ENCODE measurements at places on chromosomes 12 and 14.

DNA sequence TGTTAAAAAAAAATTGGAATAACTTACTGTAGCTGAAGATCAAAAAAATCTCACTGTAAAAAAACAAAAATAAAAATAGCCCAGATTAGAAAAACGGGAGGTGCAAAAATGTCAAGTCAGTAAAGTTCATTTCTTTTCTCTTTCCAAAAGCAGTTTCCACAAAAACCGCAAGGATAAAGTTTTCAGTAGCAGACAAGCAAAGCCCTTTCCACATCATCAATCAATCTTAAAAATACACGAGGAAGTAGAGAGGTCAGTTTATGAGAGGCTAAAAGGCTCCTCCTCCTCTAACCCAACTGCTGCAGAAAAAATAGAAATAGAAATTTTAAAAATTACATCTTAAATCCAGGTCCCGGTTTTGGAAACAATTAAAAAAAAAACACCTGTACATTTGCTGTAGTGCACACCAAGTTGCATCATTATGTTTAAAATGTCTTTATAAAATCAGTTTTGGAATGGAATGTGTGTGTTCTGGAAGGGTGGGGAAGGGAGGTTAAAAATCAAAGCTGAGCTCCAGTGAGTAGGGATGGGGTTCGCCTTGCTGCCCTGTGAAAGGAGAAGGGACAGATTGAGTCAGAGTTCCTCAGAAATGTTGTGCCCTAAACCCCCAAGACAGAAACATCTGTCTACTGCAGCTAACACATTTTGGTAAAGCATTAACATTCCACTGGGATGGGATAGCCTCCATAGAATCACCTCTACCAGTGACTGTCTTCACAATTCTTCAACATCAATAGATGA is 5.8 kb downstream of the HNRNPC start:
- no peak for DNase-seq

- DNase-seq = no peak
These were observed 103.2 kb upstream of the DIO3 start for GRCh38 chr14:101457936-101458740.

GRCh38 chr14:90301668-90302090 is 30.1 kb downstream of the NRDE2 start:
- DNase-seq = no peak

GRCh38 chr14:32738206-32738871 is 200.3 kb upstream of the NPAS3 start:
- DNase-seq = no peak

DNA sequence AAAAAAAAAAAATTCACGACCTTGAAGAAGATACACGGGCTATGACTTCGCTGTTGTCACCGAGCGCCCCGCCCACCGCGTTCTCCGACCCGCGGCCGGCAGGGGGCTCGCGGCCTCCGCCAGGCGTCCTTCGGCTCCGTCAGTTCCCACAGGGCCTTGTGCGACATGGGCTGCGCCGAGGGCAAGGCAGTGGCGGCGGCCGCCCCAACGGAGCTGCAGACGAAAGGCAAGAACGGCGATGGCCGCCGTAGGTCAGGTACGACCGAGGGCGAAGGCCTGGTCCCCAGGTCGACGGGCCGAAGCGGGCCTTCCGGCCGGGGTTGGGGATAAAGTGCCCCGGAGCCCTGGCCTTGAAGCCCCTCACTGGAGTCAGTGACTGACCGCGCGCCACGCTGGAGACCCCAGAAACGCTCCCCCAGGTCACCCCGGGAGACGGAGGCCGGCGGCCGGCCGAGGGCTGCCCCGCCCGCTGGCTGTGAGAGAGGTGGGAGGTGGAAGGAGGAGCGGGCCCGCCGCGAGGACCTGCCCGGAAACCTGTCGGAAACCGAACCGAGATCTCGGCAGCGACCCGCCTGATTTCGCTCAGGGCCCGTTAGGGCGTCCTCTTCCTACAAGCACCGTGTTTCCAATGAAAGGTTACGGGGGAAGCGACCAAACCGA is at the start of gene TXNRD1:
TXNRD1 (plus strand) TSS at position 142 of the 660 bp plus-strand sequence; CDS start at position 166, 24 bp downstream.
- peak; percentile 73 for DNase-seq

GRCh38 chr12:126742241-126742641 is 1524.7 kb upstream of the TMEM132C start:
- DNase-seq = no peak

DNA sequence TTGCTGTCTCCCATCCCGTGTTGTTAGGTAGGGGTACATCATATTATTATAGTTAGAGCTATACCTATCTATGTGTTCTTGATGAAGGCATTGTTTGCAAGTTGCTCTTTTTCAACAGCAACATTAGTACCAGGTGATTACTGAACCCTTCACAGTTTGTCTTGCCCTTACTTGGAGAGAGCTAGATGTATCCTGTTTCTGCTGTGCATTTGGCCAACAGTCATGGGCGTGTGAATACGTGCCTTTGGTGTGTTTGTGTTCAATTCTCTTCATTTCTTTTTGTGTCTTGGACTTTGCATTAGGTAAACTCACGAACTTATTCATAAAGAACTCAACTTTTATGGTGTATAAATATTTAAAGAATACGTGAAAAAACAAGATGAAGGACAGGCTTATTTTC is 14.3 kb downstream of the ARF6 start:
- DNase-seq = no peak

DNA sequence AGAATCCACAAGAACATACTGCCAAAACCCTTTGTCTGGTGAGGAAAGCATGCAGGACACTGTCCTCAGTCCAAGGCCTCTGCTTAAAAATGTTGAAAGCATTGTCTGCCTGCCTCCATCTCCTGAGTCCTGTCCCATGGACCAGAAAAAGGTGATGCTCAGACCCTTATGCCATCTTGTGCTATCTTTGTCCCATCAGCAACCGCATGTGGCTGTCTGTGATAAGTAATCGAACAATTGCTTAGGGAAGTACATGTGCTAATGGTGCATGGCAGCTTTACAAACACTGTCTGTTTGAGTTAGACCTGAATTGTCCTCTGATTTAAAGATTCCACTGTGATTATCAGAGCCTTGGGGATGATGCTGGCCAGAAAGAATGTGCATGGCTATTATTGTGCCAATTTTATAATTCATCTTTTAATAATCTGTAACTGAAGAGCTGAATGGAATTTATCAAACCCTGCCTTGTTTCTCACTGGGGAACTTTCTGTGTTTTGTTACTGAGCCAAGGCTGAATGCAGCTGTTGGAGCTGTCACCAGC is 177.5 kb downstream of the DACT1 start:
- no peak for DNase-seq

- DNase-seq = no peak
These were observed 506.8 kb downstream of the LRFN5 start for GRCh38 chr14:42113358-42114069.

DNA sequence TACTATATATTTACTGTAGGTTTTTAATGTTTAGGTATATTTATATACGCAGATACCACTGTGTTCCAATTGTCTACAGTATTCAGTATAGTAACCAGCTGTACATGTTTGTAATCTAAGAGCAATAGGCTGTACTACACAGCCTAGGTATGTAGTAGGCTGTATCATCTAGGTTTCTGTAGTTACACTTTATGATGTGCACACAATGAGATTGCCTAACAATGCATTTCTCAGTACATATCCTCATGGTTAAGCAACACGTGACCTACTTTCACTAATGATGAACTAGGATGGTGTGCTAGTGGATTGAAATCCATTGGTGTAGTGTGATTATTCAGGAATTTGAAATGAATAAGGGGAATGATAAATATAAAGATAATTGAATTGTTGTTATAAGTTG is 77.7 kb downstream of the ETNK1 start:
- DNase-seq = no peak

- no peak for DNase-seq
These were observed 4.2 kb downstream of the SLC15A4 start for GRCh38 chr12:128819293-128820144.

GRCh38 chr12:10388624-10389413 is 1.0 kb downstream of the KLRK1 start:
- DNase-seq = no peak

- no peak for DNase-seq
These were observed 6.6 kb downstream of the FERMT2 start for GRCh38 chr14:52944254-52944653.

GRCh38 chr14:95003099-95003960 is 154.0 kb downstream of the DICER1 start:
- DNase-seq = no peak

DNA sequence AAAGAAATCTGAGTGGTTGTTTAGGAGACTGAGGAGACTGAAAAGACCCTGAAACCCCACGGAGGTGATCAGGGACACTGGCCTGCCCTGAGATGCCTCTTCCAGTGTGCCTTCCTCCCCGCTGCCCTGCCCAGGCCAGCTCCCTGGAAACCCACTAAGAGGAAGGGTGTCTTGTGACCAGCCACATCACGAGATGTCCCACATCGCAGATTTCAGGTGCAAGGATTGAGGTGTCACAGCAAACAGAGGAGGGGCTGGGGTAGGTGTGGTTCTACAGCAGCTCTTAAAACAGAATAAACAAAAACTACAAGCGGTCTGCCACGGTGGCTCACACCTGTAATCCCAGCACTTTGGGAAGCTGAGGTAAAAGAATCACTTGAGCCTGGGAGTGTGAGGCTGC is 184.3 kb upstream of the C14orf180 start:
- no peak for DNase-seq

- no peak for DNase-seq
These were observed 10.1 kb downstream of the LACRT start for GRCh38 chr12:54624315-54625279.

- DNase-seq = no peak
These were observed 97.2 kb upstream of the KRAS start for GRCh38 chr12:25347716-25348592.

- DNase-seq = no peak
These were observed 401.1 kb upstream of the FOXG1 start for GRCh38 chr14:28365510-28365909.

DNA sequence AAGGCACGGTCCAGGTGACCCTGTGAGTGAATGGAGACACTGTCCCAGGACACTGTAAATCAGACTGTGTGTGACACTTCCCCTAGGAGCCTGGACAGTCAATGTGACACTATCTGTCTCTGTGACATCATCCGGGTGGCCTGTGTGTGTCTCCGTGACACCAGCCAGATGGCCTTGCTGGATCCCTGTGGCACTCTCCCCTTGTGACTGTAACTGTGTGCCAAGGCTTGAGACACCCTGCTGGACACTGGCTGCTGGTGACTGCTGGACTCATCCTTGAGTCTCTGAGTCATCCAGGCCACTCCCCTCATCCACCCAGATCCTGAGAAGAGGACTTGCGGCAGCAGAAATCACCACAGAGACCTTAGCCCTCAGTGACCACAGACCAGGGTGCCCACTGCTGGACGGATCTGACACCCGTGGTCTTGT is 51.6 kb downstream of the MVK start:
- DNase-seq = no peak

DNA sequence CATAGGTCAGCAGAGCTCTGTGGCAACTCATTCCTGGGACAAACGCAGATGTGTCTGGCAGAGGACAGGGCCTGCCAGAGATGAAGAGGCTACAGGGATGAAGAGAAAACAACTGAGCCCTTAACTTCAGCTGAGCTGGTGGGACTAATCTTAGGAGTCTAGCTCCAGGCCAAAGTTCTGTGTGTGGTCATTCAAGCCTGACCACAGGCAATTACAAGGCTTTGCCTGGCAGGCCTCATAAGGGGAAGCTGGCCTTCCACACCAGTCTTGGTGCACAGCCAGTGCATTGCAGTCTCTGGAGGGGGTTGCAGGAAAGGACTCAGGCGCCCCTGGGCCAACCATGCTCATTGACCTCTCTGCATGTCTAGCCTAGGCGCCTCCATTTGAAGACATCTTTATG is 127.6 kb upstream of the DAAM1 start:
- no peak for DNase-seq

DNA sequence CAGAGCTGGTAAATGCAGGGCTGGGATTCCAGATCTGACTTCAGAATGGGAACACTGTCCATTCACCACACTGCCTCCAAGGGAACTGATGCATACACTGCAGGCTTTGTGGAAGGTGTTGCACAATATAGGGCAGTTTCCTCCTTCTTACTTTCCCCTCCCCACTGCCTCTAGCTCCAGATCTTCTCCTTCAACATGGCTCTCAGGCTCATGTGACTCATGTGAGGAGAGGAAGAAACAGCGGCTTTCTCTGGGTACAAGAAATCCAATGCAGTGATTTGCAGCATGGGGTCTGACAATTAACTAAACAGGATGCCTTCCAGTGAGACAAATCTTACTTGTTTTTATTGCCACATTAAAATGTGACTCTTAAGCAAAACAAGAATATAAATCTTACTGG is 447.6 kb upstream of the CCDC196 start:
- DNase-seq = no peak

- DNase-seq = no peak
These were observed 55.5 kb downstream of the SLC16A7 start for GRCh38 chr12:59651229-59651920.

DNA sequence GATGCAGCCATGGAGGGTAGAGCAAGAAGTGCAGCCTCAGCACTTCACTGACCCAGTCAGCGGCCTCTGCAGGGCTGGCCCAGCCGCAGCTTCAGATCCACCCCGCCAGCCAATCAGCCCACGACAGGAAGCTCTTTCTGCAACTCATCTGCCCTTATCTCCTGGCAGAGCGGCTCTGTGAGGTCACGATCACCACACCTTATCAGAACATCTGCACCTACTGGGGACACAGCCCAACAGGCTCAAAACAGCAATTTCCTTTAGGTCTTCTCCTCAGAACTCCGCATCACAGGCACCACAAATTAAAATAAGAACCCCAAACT is 287.3 kb downstream of the BCL11B start:
- no peak for DNase-seq

GRCh38 chr14:30607156-30607780 is 14.9 kb upstream of the SCFD1 start:
- DNase-seq = no peak

DNA sequence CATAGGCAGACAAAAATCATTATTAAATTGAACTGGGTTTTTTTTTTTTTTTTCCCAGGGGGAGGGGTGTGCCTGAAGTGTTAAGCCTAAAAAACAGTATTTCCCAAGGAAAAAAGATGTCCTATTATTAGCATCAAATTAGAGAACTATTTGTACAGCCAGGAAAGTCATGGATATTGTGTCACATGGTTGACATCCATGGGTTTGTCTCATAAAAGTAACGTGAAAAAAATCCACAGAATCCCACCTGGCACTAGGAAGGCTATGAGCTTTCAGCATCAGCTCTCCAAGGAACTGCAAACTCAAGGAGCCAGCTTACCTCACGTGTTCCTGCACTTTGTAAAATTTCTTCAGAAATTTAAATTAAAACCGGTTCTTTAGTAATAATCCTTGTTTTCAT is 69.1 kb upstream of the EGLN3 start:
- no peak for DNase-seq

DNA sequence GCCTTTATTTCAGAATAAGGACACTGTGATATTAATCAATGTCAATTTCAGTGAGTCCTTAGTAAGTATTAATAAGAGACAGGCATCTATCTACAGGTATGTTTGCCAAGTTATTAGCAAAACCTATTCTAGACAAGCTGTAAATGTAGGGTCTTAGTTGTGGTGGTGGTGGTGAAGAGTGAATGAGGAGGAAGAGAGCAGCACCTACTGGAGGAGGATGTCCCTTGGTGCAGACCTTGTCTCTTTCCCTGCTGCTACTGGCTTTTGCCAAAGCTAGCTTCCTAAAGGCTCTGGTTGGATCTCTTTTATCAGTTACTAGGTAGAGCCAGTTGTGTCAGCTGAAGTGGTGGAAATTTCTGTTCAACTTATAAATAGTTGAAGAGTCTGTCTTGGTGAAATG is 304.8 kb upstream of the ATP2B1 start:
- no peak for DNase-seq

GRCh38 chr12:121352682-121353018 is 439 bp upstream of the ANAPC5 start:
- no peak for DNase-seq

GRCh38 chr12:117034701-117035151 is 64.5 kb downstream of the TESC start:
- no peak for DNase-seq

Data from activated naive CD8-positive, alpha-beta T cell treated with anti-CD3 and anti-CD28 coated beads, Interleukin-2, amount 50 U/mL, for 16 hours (primary cell).